ENCODE measurements at places on chromosomes 6 and 20.

DNA sequence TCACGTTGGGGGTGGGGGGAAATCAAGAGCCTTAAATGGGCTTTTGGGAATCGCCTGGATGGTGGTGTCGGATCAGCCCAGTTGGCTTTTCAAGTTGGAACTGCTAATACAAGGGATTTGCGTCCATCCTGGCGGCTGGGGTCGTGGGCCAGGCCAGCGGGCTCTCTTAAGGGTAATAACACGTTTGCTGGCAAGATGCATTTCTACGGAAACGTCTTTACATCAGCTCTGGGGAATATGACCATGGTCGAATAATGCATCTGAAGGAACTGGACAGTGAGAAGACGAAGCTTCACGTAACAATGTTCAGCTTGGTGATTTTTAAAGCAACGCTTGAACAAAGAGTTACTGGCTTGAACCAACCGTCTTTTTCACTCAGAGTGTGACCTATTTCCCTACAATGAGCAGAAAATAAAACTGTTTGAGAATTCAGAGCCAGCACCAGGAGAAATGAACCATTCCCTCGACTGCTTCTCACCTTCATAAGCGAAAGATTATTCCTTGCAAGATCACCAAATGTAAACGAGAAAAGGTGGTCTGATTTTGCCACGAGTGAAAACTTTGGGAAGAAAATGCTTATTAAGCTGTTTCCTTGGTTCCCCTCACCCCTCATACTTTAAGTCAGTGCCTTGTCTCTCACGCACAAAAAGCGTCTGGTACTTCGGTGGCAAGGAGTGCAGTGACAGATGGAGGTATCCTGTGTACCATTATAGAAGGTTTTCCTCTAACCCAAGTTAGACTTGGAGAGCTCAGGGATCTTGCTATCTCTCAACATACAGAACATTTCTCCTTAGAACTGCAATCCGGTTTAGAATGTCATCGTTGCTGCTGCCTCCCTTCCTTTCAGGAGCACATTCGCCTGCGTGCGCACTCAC is 1.4 kb upstream of the MARCKS start:
- peak; percentile 66 for DNase-seq

- DNase-seq: no peak
Observed at GRCh38 chr20:50689864-50690649, 1.3 kb downstream of the RIPOR3 start.

GRCh38 chr6:15246217-15246665 is 372 bp downstream of the JARID2 start:
- DNase-seq: peak; percentile 37

GRCh38 chr6:41347378-41348050 is 12.1 kb downstream of the NCR2 start:
- no peak for DNase-seq

DNA sequence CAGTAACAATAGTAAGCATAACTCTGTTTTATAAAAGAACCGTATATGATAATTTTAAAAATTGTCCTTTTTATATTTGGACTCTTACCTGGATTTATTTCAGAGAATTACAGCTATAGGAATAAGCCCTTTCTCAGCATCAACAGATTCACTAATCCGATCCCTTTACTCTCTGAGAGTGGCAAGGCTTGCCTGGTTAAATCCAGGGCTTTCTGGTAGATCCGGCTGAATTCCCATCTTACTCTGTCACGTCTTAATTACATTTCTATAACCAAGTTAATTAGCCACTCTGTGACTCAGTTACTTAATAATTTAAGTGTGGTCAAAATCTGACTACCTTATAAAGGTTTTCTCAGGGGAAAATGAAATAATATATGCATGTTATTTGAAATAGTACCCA is 294.7 kb downstream of the FRK start:
- no peak for DNase-seq

DNA sequence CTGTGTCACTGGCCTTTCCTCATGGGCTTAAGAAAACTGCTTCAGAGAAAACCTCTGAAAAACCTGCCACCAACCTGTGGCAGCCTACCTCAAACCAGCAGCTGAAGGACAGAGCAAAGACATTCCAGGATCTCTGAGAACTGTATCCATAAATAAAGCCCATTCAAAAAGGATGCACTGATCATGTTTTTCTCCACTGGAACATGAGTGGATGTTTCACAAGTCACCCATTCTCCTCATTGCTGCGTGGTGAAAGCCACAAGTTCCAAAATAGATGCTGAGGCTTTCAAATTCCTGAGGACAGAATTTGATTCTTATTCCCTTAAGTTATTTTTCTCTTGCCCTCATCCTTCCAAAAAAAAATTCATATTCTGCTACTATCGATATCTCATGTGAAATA is 280.6 kb downstream of the KHDC1L start:
- peak; percentile 27 for DNase-seq

DNA sequence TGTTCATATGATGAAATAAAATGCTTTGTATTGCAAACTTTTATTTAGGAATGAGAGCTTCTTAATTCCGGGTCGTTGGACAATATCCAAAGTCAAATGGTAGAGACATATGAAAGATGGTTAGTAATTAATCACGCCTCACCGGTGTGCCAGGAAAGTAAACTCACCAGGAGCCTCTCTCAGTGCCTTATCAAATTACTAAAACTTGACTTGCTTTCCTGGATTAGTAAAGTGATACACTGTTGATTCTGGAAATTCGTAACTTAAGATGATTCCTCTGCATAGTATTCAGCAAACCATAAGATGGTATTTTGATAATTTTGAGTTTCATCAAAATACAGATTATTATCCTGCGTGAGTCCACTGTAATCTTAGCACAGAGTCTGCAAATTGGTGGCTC is 115.2 kb downstream of the PAX1 start:
- no peak for DNase-seq

DNA sequence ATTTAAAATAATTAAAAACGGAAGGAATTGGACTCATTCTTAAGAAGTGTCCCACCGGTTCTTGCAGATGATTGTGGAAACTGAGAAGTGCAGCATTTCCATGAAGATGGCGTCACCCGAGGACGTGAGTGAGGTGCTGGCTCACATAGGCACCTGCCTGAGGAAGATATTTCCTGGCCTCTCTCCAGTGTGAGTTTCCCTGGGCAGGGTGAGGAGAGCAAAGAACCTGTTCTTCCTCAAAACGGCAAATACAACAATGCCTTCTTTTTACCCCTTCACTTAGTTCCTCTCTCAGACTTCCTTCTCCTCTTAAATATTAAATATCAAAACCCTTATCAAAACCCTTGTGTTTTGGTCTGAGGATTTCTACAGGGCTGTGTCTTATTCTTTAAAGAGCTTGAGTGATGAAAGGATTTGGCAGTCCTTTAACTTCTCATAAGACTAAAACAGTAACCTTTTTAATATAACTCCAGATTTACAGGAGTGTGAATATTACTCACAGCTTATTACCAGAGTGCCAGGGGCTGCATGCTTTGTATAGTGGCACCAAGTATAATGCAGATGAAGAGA is 156.3 kb downstream of the CARMIL1 start:
- no peak for DNase-seq

- no peak for DNase-seq
Observed at GRCh38 chr6:88775866-88776571, 187.4 kb downstream of the RNGTT start.

GRCh38 chr6:67237277-67237676 is 1397.8 kb upstream of the ADGRB3 start:
- no peak for DNase-seq

GRCh38 chr20:25364180-25364788 is 26.4 kb downstream of the ABHD12 start:
- DNase-seq: no peak

- DNase-seq: no peak
Observed at GRCh38 chr6:96059586-96059985, 43.8 kb downstream of the FUT9 start.

GRCh38 chr20:5797843-5798462 is 47.8 kb downstream of the SHLD1 start:
- DNase-seq: no peak

DNA sequence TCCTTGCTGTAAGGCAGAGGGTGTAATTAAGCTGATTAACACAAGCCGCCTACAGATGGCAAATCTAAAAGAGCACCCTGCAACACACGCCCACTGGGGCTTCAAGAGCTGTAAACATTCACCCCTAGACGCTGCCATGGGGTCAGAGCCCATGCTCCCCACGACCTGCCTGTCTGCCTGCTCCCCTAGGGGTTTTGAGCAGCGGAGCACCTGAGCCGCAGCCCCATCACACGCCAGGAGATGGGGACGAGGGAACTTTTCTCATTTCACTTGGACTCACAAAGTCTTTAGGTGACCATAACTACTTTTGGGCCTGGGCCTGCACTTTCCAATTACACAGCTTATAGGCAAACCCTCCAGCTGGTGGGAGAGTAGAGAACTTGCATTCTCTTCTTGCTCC is 99.0 kb upstream of the SOX4 start:
- DNase-seq: no peak

DNA sequence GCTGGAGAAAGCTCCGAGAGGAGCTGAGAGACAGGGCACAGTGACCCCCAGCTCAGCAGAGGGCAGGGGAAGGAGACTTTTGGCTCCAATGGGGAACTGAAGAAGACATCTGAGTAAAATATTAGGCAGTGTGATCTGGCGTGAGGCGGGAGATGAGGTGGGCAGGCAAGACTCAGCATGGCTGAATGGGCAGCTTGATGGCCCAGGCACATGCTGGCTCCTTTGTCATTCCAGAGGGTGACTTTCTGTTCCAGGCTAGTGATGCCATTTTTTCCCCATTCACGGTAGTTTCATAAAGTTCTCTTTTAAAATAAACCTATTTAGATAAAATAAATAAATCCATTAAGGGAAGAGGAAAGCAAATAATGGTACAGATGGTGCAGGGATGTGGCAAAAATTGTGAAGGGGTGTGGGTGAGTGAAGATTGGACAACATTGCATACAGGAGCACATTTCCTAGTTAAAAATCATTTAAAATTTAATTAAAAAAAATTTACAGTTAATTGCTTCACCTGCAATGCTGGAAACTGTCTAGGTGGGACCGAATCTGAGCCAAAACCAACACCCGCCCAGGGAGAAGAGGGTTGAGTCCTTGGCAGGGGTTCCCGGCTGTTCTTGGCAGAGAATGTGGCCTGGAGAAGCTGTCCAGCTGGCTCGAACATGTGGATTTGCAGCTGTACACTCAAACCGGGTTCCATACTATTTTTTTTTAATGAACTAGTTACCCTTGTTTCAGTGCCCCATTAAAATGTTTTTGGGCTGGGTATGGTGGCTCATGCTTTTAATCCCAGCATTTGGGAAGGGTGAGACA is 41.7 kb upstream of the PRELID3B start:
- no peak for DNase-seq

DNA sequence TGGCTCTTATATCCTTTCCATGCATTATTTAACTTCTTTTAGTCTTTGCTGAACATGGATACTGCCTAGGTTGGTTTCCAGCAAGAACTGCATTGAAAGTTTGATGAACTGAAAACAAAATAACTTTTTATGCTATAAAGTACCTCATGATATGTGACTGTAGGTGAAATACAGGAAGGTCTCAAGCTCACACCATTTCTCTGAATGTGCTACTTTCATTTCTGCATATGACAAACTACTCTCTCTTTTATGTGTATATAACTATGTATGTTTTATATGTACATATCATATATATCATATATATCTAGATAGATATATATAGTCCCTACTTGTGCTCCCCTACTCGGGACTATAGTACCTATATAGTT is 65.9 kb downstream of the AIG1 start:
- no peak for DNase-seq

- DNase-seq: no peak
Observed at GRCh38 chr20:60191014-60191413, 232.8 kb downstream of the CDH26 start.

- DNase-seq: no peak
Observed at GRCh38 chr6:152164957-152165356, 357.5 kb downstream of the ESR1 start.

- DNase-seq: no peak
Observed at GRCh38 chr6:24910331-24910960, 25.3 kb downstream of the RIPOR2 start.

DNA sequence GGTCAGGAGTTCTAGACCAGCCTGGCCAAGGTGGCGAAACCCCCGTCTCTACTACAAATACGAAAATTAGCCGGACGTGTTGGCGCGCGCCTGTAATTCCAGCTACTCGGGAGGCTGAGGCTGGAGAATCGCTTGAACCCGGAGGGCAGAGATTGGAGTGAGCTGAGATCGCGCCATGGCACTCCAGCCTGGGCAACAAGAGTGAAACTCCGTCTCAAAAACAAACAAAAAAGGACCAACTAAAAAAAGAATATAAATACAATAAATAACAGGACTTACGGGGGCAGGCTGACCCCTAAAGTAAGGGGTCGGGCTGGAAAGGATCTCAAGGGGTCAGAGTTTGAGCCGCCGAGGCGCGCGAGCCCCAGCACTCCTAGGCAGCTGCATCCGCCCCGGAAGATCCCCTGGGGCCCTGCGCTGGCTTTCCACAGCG is 509 bp upstream of the TPD52L2 start:
- DNase-seq: no peak

GRCh38 chr6:50722829-50723554 is 9.7 kb downstream of the TFAP2D start:
- DNase-seq: no peak

GRCh38 chr6:122008101-122008999 is 391.1 kb upstream of the HSF2 start:
- DNase-seq: no peak

DNA sequence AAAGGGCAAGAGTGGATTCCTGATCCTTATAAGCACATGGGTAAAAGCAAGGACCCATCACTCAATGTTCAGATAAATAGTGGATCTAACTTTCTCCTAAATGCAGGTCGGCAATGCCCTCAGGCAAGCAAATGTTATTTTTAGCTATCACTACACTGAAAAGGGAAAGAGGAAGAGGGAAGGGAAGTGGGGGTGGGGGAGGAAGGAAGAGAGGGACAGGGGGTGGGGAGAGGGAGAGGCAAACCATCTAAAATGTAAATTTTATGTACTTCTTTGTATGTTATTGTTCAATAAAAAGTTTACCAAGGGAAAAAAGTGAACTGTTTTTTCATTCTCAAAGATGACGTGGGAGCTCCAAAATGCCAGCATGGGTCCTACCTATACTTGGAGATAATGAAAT is 44.2 kb downstream of the CHD6 start:
- no peak for DNase-seq

DNA sequence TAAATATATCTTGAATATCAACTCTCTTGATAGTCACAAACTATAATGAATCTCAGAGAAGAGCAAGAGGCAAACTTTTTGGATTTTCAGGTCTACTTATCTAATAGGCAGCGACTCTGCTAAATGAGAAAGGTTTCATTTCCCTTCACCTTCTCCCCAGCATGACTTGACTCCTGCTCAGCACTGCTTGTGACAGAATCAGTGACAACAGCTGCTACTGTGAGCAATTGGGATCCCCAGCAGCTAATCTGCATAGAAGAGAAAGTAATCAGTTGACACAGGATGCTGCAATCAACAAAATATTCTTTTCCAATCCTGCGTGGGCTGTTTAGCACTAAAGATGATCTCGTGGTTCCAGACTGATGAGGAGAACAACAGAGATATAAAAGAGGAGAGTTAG is 205.5 kb downstream of the MMUT start:
- DNase-seq: no peak

- no peak for DNase-seq
Observed at GRCh38 chr6:158908606-158909005, 89.4 kb upstream of the EZR start.

GRCh38 chr6:144055121-144055931 is 40.0 kb downstream of the SF3B5 start:
- DNase-seq: no peak
